ENCODE measurements at places on chromosomes 1 and 21.
A peak's percentile ranks its signal among the peaks of the same experiment; 100 is the strongest.

GRCh38 chr1:51512120-51512519 lies 6.9 kb downstream of the EPS15 start:
- no peak for DNase-seq

DNA sequence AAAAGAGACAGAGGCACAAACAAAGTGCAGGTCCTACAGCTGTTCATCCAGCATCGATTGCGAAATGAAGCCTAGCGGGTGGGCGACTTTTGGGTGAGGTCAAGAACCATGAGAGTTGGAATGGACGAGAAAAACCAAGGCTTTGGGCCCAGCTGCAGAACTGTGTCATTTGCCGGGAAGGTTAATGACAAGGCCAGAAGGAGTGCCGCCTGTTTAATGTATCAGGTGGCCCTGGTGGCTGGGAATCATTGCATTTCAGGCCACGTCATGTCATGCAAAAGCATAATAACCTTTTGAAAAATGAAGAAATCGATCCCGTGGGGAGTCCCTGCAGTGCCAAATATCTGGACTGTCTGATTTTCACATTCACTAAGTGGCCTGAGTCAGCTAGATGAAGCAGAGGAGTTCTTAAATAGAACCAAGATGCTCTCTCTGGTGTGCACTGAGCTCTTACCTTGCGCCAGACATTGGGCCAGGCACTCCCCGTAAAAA lies 8.1 kb upstream of the RCC2 start:
- DNase-seq, result no peak

GRCh38 chr1:966704-967300 lies 520 bp downstream of the PLEKHN1 start:
- DNase-seq, result peak; percentile 35

GRCh38 chr1:100100202-100100601 lies 32.5 kb downstream of the SASS6 start:
- no peak for DNase-seq

DNA sequence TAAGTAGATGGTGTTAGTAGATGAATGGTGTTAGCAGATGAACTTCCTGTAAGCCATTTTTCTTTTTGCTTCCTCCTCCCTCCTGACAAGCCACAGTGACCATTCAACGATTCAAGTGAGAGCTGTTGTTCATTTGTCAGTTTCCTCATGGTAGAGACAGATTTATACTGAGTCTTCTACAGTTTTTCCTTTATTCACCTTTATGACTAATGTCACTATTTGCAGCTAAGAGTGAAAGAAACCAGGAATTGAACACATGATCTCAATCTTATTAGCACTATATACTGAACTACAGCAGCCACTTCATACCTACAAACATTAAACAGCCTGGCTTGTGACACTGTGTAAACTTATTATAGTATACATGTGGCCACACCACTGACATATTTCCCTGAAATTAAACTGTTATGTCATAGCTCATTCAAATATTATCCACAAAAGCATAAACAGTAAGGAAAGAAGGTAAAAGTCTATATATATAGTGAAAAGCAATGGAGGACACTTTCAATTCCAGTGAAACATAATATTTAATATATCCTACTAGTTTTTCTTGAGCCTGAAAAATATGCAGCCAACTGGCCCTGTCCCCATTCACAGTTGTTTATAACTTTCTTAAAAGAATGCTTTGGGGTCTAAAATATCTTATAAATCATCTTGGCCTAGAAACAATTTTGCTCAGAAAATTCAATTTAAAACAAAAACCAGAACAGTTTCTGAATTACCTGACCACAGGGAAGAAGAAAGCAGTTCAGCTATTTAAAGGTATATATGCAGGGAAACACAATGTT lies 566.9 kb upstream of the ZRANB2 start:
- no peak for DNase-seq

- DNase-seq, result no peak
Measured at GRCh38 chr1:229280921-229281320, 10.0 kb downstream of the RAB4A start.

DNA sequence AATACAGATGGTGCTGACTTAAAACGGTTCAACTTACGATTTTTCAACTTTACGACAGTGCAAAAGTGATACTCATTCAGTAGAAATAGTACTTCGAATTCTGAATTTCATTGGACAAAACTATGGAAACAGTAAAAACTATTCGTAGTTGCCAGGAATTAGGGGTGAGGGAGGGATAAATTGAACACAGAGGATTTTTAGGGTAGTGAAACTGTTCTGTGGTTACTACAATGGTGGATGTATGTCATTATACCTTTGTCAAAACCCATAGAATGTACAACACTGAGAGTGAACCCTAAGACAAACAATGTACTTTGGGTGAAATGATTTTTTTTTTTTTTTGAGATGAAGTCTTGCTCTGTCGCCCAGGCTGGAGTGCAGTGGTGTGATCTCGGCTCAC lies 7.5 kb downstream of the DDR2 start:
- no peak for DNase-seq

DNA sequence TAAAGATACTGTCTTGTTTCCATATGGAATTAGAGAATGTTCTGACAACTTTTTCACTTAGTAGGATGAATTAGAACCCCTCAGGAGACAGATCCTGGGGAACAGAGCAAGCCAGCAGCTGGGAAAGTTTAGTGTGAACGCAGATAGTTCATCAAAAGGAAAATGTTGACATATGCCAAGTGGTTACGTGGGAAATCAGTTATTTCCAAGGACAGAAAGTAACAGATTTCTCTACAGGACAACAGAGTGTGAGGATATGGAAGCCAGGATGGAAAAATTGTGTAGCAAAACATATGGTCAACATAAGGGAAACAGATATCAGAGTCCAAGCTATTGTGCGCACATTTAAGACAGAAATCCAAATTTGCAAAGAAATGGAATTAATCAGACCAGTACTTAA lies 419.5 kb downstream of the LRRIQ3 start:
- DNase-seq, result no peak

DNA sequence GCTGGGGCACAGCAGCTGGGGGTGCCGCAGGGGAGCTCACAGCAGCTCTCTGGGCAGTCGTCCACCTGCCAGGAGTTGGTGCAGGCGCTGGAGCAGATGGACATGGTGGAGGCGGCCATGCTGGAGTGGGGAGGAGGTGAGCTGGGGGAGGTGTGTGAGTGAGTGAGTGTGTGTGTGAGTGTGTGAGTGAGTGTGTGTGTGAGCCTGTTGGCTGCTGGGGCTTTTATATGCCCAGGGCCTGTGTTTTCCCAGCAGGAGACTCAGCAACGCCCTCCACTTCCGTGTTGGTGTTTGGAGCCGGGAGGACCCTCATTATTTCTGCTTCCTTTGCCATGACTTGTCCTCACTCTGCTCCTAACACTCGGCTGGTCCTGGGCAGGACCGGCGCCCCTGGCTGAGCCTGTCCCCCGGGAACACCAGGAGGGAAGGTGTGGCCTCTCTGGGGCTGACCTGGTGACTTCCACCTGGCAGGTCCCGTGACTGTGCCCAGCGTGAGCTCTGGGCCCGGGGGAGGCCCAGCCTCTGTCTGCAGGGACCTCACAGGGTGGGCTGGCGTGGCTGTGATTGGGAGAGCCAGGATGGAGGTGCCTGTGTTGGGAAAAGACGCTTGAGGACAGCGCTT lies at the start of gene KRTAP10-2:
KRTAP10-2 (minus strand) TSS at position 166 of the 622 bp plus-strand sequence; CDS start at position 119, 47 bp downstream.
- no peak for DNase-seq

DNA sequence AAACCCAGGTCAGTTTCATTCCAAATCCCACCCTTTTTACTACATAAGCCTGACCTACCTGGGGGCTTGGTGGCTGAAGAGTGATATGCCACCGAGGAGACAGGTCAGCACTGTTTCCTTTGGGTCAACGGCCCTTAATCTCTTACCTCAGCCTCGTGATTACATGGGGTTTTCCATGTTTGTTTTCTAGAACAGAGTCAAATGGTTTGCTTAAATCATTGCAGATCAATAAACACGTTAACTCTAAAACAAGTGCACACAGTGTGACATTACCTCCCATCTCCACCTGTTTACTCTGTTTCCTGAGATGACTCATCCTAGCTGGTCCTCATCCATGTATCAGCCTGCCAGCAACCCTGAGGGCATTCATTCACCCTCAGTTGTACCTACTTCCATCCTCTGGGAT lies 40.8 kb upstream of the TP53BP2 start:
- DNase-seq, result no peak

DNA sequence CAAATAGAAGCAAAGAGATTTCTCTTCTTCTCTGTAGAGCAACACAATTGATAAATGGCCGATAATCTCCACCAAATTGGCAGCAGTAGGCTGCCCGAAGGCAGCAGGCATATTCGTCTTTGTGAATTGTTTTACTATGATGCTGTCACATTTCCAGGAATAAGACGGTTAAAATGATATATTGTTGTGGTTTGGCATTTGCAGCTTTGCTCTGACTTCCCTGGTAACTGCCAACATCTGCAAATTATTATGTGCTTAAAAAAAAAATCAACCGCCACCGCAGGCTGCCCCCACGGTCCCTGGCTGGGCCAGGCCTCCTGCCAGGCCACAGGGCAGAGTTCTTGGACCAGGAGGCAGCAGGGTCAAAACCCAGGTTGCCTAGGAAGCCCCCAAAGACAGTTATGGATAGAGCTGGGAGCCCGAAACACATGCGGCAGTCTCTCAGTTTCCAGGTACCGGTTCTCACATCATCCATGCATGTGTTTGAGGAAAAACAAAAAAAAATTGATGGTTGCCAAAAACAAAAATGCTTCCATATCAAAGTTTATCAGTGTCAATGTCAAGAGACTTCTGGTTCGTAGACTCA lies 179.3 kb downstream of the ETS2 start:
- DNase-seq, result peak; percentile 67

DNA sequence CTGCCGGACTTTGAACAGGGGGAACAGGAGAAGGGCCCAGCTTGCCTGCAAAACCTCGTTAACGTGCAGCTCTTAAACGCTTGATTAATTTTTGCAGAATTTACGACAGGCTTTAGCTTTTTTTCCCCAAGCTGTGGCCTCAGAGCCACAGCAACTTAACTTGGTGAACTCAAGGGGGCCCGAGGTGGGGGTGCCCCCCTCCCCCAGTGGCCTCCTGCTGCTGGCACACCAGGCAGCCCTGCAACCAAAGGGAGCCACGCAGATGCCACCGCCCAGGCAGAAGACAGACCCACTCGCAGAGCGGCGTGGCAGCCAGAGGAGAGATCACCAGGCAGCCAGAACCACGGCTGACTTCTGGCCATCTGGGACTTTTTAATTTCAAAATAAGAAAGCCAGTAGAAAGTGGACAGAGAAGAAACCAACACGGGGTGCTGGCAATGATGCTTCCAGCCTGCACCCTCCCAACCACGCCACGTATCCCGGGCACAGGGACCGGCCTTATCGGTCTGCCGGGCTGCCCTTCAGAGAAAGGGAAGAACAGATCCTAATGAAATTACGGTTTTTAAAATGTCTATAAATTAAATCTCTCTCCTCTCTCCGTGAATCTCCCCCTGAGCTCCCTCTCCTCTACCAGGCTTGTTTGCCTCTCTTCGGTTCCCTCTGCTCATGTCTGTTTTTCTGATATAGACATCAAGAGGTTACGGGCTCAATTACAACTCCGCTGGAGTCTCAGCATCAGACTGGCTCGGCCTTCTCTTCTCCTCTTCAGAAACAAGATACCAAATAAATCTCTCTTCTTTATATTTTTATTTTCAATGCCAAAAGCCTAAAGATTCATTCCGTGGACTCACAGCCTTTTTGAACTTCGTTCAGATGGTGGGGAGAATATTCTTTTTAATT lies 6.4 kb downstream of the CASZ1 start:
- no peak for DNase-seq

GRCh38 chr1:94416901-94417727 lies 1.1 kb upstream of the ABCD3 start:
- DNase-seq, result peak; percentile 90

GRCh38 chr1:110672001-110672752 lies 2.6 kb downstream of the KCNA3 start:
- peak; percentile 18 for DNase-seq

DNA sequence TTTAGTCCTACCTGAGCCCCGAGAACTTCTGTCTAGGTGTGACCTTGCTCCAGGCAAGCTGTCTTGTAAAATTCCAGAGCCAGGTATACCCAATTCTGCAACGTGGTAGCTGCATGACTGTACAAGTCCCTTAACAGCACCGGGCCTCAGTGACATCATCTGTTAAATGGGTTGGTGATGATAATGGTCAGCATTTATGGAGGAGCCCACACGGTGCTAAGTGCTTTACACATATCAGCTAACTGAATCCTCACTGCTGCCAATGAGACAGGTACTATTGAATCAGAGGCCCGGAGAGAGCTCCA lies 37.2 kb upstream of the PADI1 start:
- no peak for DNase-seq

All from lung (tissue), 17 donors.